ENCODE measurements at places on chromosomes 3 and 15.

DNA sequence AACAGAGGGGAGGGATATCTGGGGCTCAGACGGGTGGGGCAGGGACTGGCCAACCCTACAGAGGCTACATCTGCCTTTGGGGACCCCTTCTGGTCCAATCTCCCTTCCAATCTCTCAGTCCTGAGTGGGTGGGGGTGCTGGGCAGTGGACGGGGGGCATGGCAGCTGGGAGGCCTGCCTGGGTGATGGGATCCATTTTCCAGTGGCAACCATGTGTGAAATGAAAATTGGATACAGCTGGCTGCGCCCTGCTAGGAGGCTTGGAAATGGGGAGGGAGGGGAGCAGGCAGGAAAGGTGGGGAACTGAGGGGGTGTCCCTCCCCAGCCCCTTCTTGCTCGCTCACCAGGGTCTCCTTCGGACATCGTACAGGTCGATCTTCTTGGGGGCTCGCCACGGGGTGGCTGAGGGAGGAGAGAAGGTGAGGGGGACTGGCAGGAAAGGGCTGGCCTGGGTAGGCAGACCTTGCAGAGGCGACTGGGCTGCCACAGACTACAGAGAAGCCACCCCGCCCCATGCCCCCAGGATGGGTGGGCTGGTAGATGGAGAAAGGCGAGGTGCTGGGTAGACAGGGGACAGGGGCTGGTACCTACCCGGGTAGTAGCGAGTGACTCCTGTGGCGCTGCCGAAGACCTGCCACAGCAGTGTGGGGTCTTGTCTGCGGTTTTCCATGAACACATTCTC, 21.2 kb upstream of the TMEM115 start:
- DNase-seq = no peak

GRCh38 chr15:101378171-101378755, 83.2 kb upstream of the SNRPA1 start:
- DNase-seq = no peak

DNA sequence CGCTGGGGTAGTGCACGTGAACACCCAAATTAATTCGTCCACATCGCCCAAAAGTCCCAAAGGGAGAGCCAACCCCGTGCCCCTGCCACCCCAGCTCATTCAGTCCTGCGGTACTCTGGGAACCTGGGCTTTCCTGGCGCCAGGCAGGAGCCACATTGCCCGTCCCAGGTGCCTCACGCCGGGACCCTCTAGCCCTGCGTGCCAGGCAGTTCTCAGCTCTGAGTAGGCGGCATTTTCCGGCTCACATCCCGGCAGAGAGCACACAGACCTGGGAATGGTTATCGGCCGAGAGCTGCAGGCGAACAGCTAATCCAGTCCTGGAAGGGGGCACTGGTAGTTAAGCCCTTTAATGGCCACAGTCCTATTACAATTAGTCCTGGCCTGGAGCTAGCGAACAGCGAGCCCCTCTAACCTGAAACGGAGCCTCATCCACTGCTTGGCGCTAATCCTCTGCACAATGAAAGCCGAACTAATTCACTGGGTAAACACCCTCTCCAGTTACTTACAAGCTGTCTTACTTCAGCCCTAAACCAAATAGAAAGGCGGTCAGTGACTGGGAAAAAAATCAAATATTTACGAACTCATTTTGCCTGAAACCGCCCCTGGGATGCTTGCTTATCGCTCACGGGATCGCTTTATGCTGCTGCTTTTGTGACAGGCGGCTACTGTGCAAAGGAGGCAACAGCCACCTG, 254.6 kb upstream of the SOX14 start:
- DNase-seq = no peak

DNA sequence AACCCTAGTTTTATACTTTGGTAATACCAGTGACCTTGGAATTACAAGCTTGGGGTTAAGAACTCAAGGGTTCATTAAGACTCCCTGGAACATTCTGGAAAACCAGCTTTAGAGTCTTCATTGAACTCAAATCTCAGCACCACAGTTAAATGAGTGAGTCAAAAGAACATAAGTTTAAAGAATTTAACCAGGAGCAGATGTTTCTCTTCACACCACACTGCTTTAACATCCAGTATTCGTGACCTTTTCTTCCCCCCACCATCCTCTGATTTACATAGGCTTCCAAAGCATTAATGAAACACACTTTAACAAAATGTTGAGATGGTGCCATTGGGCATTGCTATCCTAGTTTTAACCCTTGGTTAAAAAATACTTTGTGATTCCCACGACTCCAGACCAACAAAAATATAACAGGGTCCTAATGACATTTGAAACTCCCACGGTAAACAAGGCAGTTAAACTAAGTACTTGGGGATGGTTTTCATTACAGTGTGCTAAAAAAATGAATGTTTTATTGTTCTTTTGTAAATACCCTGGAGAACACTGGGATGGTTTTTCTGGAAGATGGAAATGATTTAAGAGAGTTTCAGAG, 123.9 kb downstream of the OXNAD1 start:
- DNase-seq = no peak

DNA sequence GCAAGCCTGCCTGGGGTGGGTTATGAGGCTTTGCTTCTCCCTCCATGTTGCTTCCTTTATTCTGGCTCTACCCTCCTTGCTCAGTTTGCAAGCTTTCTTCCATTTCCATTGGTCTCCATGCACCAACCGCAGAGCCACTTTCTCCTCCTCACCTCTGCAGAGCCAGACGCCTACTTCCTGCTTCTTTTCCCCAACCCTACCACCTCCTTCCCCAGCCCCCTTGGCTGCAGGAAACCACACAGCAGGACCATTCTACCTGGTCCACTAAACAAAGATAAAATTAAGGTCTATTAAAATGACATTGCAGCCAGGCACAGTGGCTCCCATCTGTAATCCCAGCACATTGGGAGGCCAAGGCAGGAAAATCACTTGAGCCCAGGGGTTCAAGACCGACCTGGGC, 10.0 kb upstream of the CAV3 start:
- DNase-seq = no peak

GRCh38 chr3:193344486-193344885, 34.1 kb downstream of the ATP13A5 start:
- no peak for DNase-seq

GRCh38 chr3:124786511-124787241, 56.4 kb downstream of the UMPS start:
- no peak for DNase-seq

DNA sequence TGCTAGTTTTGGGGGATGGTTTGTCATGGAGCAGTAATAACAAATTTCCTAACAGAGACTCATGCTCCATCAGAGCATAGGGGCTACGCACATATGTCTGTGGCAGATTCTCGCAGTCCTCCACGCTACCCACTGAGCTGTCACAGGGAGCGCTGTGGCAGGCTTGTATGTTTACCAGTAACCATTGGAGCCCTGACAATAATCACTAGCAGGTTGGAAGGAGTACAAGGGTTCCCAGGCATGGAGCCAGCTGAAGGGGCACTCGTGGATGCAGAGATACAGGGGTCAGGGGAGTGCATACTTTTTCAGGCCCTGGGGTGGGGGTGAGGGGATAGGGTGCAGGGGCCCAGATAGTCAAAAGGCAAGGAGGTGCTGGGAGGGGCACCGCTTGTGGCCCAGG, 7.9 kb upstream of the GP9 start:
- DNase-seq = no peak

GRCh38 chr3:123314359-123315270, 112.9 kb downstream of the SEC22A start:
- no peak for DNase-seq

- DNase-seq = no peak
Observed at GRCh38 chr3:142586803-142587406, 8.4 kb upstream of the ATR start.

DNA sequence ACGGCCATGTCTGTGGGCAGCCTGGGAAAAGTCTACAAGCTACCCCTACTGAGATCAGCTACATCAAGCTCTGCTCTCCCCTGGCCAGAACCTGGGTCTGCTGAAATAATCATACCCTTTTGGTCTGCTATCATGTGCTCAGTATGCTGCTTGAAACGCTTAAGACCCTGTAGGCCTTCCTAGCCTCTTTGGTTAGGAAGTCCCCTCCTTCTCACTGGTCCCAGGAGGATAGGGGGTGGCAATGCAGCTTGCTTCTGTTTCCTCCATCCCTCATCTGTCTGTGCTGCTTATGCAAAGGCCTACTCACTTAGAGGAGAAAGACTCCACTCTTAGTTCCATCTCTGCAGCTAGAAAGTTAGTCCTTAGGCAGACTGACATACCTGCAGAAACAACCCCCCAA, 118.2 kb upstream of the RASGRP1 start:
- no peak for DNase-seq

- DNase-seq = no peak
Observed at GRCh38 chr3:161925749-161926360, 429.2 kb downstream of the OTOL1 start.

- DNase-seq = no peak
Observed at GRCh38 chr3:106197532-106198194, 328.9 kb upstream of the CBLB start.

DNA sequence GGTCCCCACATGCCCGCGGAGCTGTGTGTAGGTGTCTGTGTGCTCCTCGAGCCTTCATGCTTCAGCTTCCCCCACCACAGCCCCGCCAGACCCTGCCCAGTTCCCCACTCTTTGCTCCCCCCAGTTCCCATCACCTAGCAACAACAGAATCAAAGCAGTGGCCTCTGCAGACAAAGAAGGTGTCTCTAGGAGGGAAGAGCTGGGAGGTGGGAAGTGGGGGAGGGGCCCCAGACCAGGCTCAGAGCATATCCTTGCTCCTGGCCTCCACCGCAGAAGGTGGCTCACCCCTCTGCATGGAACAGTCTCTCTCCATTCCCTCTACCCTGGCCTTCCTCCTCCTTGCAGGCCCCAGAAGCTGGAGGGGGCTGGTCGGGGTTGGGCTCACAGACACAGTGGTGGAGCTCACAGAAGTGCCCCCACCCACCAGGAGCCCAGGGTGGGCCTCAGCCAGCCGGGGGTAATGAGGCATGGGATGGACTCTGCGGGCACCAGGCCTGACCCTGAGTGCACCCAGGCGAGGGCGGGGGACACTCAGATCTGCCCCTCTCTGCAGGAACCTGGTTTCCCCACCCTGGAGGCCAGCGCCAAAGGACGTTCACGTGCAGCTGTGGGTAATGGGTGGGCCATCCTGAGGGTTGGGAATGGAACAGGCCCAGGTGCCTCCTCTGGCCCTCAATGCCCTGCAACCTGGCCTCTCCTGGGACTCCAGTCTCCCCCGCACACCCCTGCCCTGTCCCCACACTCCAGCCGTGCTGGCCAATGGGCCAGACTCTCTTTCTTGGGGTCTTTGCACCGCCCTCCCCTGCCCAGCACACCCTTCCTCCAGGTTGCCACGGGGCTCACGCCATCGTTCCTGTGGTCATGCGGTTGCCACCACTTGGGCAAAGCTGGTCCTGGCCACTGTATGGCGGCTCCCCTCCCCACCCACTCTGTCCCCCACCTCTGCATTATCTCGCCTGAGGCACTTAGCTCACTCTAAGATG, 53.4 kb downstream of the TPRA1 start:
- DNase-seq = no peak

GRCh38 chr3:88025001-88025552, 33.7 kb downstream of the CGGBP1 start:
- DNase-seq = no peak

DNA sequence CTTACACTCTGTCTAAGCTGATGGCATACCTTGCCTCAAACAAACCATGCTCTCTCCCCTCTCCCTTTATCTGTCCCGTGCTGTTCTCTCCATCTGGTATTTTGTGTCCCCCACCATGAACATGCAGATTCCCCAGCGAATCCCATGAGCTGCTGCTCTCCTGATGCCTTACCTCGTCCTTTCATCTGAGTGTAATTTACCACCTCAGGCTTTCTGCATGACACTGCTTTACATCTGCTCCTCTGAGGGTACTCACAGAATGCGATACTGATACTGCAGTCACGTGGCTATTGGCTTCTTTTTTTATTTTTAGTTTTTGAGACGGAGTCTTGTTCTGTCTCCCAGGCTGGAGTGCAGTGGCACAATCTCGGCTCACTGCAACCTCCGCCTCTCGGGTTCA, 341.7 kb downstream of the PTPRG start:
- no peak for DNase-seq

DNA sequence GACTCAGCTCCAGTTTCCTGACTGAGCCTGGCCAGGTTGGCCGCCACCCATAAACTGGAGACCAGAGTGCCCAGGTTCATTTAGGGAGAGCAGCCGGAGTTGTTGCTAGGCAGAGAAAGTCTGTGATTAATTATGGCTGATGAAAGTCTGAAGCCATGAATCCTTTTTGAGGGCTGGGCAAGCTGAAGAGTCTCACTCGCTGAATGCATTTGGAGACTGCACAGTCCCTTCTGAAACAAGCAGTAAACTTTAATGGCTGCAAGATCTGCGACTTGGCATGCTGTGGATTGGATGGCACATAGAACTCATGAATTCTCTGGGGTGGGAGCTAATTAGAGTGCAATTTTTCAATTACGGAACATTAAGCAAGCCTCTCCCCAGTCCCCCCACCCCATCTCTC, 282.1 kb downstream of the RPLP1 start:
- no peak for DNase-seq

DNA sequence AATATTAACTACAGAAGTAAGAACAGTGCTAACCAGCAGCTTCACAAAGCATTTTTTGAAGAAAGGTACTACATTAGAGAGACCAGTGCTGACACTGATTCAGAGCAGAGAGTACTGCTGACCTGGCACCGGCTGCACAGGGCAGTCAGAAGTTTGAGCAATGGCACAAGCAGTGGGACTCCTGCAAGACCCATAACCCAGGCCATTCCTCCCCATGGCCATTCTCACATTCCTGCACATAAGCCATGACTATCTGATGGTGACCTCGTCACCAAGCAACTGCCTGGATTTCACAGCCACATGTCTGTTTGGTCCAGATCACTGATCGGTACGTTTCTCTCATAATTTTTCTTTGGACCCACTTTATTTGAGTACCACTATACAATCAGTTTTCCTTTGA, 88.7 kb downstream of the GPR156 start:
- no peak for DNase-seq

DNA sequence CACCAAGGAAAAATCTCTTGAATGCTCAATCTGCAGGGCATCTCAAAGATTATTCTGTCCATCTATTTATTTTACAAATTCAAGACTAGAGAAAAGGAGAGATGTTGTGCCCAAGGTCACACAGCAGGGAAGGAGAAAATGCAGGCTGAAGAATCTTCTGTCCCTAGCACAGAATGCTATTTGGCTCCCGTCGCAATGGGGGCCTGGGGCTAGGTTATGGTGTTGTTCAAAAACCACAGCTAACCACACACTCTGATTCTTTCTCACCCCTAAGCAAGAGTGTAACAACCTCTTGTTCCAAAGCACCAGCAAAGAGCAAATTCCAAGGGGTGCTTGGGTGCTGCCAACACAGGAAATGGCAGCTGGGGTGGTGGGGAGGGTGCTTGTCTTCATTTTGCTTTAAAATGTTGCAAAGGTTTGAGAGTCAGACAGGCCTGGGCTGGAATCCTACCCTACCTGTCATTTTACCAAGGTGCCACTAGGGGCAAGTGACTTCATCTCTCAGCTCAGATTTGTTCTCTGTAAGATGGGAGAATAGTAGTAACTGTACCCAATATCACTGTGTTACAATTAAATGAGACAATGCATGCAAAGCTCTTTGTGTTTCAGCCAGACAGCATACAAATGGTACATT, 112.5 kb downstream of the ADAMTS9 start:
- no peak for DNase-seq

- peak; percentile 85 for DNase-seq
Observed at GRCh38 chr3:45915518-45916231, 27.6 kb upstream of the CXCR6 start.

GRCh38 chr3:125140818-125141595, 71.5 kb downstream of the SLC12A8 start:
- no peak for DNase-seq

GRCh38 chr3:162175878-162176277, 679.3 kb downstream of the OTOL1 start:
- no peak for DNase-seq

GRCh38 chr3:127197300-127198189, 4.6 kb downstream of the PRR23E start:
- no peak for DNase-seq

All from activated CD8-positive, alpha-beta memory T cell treated with anti-CD3 and anti-CD28 coated beads, Interleukin-2, amount 10 ng/mL, durations not matched to agents 7 days and 5 days (primary cell).